ENCODE measurements at places on chromosomes 1 and 21.

DNA sequence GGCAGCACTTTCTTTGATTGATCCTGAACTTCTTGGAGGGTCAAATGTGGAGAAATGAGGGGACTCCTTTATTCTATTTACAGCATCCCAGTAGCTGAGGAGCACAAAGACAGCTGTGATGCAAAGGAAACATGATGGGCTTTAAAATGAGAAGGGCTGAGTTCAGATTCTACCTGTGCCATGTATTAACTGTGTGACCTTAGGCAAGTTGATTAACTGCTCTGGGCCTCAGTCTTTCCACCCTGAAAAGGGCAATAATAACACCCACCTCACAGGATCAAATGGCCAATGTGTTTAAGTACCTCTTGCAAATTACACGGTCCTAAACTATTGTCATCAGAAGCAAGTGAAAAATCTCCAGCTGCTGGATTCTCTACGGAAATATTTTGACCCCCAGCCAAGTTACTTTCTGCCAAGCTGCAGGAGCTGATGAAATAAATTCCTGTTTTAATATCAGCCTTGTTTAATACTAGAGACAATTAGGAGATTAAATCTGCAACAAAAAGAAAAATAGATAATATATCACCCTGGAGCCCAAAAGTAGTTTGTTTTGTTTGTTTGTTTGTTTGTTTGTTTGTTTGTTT, 15.7 kb downstream of the TMEM81 start:
- DNase-seq: peak; percentile 20

GRCh38 chr21:15557925-15558324, 171.9 kb upstream of the USP25 start:
- no peak for DNase-seq

GRCh38 chr21:42112857-42113256, 41.7 kb downstream of the UMODL1 start:
- DNase-seq: no peak

DNA sequence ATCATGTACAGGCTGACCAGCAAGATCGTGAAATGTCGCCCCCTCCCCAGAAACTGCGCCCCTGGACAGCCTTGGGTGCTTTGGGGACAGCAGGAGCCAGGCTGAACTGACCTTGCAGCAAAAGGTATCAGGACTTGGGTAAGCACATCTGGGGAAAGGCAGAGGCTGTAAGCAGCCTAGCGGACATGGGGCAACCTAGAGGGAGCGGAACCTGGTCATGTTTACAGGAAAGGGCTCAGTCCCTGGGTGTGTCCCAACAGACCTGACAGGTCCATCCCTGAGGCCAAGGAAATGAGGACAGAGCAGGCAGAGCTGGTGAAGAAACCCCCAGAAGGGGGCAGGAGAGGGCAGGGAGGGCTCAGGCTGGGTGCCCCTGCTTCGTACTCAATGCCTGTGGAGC, 3.1 kb upstream of the S100A8 start:
- DNase-seq: no peak

DNA sequence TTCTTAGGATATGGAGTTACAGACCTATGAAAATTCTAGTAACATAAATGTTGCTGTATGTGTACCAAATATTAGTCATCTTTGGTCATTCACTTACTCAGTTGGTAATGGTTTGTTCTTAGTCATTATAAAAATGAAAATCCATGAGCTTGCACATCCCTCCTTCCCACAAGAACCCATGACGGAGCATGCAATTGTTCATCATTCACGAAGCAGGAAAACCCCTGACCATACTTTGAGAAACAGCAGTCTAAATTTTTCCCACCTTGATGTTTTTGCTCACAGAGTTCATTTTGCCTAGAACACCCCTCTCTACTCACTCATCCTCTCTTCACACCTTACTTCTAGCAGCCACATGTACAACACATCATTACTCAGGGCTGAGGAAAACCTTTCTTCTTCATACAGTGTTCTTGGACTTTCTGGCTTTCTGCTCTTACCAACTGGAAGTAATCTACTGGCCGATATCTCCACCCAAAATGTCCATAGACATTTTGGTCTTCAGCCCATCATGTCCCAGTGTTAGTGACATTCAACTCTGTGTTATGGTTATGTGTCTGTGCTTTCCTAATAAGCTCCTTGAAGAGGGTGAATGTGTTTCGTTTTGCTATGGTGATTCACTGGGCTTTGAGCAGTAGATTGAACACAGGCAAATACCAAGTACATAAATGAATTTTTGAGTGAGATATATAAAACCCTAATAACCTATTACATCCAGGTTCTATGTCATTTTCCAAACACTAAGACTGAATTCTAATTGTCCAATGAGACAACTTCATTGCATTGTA, 189.9 kb downstream of the ZC3H11B start:
- DNase-seq: no peak

GRCh38 chr1:1299686-1300351, 7.9 kb downstream of the ACAP3 start:
- no peak for DNase-seq

GRCh38 chr21:27321791-27322190, 354.9 kb upstream of the ADAMTS5 start:
- no peak for DNase-seq

GRCh38 chr1:38046333-38046883, at the start of gene POU3F1:
TSS of gene POU3F1 (minus strand) at chr1:38046793. CDS start at chr1:38046743, 50 bp downstream.
- DNase-seq: no peak

- DNase-seq: no peak
Measured at GRCh38 chr1:43419627-43420425, 30.1 kb downstream of the SZT2 start.

DNA sequence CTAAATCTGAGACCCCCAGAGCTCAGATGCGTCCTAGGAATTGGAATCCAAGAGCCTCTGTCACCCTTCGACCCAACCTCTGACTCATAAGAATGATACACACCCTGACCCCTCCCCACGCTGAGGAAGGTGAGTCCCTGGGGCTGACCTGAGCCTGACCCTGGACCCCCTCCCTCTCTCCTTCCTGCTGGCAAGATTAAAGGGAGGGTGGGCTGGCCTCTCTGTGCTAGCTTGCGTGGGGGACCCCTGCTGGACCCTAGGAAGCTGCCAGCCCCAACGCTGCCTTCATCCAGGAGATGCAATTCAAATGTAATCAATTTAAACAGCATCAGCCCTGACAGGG, 627 bp downstream of the PLEKHA6 start:
- no peak for DNase-seq

GRCh38 chr1:164641353-164641730, 82.4 kb downstream of the PBX1 start:
- DNase-seq: no peak

DNA sequence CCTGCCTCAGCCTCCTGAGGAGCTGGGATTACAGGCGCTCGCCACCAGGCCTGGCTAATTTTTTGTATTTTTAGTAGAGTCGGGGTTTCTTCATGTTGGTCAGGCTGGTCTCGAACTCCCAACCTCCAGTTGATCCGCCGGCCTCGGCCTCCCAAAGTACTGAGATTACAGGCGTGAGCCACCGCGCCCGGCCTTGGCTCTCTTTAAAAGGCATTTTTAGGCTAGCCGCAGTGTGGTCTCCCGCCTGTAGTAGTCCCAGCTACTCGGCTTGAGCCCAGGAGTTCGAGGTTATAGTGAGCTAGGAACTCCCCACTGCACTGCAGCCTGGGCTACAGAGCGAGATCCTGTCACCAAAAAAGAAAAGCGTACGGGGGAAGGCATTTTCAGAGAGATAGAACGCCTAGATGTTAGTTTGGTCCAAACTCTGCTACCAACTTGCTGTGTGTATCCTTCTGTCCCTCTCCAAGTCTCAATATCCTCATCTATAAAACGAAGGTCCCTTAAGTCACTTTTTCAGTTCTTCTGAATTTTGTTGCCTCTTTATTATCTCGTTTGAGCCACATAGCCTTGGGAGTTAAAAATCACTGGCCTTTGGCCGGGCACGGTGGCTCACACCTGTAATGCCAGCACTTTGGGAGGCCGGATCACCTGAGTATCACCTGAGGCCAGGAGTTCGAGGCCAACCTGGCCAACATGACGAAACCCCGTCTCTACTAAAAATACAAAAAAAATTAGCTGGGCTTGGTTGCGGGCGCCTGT, 734 bp downstream of the MED18 start:
- DNase-seq: no peak

DNA sequence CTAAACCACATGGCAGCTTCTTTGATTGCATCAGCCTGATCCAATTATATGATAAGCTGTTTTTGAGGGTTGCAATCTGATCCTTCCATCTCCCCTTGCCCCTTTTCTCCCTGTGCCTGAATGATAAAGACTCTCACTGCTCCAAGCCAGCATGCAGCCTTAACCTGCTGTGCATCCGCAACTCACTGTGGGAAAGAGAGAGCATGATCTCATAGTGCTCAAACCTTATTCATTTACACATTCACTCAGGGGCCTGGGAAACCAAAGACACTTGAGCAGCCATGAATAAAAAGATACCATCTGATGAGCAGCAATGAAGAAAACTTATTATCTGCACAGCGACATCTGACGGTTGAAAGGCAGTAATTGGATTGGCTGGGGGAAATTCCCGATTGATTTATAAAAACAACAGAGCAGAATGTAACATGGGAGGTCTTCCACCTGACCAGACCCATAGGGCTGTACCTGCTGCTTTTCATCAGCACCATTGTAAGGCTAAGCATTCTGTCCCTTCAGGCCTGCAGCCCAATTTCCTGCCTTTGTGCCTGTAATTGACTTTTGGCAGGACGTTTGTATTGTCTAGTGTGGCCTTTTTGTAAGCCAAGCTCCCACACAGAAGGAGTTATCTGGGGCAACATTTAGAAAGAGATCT, 62.5 kb downstream of the KIAA0040 start:
- DNase-seq: no peak

DNA sequence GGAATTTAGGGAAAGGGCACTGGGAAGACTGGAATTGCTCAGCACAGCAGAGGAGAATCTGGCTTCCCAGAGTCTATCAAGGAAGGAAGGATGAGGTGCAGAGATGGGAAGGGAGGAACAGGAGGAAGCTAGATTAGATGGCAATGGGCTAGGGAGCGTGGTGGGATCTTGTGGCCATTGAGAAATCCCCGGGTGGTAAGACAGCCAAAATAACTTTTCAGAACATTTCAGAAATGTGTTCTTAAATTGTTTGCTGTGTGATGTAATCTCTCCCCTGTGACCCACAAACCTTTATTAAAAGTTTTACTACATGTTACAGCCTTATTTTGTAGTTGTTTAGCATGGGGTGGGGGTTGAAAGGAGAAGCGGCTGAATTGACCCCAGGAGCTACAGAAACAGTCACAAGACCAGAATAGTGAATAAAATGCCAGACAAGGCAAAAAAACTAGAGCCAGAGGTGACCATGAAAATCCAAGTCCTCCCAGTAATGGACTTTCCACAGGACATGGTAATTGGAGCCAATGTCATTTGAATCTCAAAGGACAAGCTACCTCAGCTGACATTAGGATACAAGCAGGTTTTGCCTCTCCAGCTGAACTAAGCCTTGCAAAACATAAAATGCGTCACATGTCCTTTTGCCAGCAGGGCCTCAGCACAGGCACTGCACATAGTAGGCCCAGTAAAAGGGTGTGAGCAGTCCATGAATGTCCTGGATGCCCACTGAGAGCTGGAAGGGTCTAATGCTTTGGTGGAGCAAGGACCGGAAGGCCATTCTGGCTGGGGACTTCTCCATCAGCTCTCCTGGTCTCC, 980 bp upstream of the AHCYL1 start:
- DNase-seq: no peak

DNA sequence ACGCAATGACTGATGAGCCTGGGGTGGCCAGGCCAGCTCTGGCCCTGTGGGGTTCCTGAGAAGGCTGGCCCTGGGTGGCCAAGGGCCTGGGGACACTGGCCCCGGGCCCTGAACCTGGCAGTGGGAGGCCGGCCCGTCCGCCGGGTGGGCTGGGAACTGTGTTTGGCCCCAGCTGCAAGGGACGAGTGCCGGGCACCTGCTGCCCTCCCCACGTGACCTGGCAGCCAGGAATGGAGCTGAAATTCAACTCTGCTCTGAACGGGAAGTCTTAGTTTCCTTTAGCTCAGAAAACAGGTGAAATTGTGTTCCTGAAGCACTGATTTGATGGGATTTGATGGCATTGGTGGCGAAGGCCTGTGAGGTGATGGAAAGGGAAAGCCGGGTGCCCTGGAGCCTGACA, 8.2 kb upstream of the TTLL10 start:
- DNase-seq: no peak

GRCh38 chr1:19799230-19800075, at the start of gene TMCO4:
TSS of gene TMCO4 (minus strand) at chr1:19799916. CDS start at chr1:19780758, 19,158 bp downstream.
- no peak for DNase-seq

DNA sequence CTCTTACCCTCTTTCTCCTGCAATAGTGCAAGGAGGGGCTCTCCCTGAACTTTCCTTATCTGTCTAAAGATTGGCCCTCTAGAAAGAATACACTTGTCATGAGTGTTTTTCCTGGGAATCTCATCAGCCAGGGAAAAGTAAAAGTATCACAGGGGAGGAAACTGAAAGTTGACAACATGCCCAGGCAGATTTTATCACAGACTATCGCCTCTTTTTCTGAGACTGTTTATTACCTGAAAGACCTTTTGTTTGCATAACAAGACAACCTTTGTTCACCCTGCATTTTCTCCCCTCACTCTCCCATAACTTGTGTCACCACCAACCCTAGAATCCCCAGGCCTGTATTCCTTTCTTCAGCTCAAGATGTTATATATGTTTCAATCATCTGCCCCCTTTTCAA, 794.7 kb upstream of the ADAMTS5 start:
- DNase-seq: no peak

- no peak for DNase-seq
Measured at GRCh38 chr1:225880222-225880588, 2.0 kb downstream of the TMEM63A start.

DNA sequence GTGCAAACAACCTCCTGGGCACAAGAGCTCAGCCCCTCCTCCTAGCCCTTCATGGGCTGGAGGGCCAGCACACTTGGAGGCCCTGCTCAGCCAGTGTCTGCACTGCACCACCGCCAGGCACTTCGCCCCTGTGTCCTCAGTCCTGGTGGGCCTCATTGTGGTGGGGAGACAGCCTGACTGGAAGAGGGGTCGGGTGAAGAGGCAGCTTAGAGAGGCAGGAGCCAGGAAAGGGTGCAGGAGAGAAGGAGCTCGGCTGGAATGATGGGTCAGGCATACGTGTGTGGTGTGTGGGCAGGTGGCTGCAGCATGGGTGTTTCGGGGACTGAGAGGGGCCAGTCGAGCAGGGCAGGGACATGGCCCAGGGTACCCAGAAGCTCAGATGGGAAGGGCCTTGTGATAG, 4.1 kb downstream of the WNT3A start:
- DNase-seq: no peak

GRCh38 chr1:155081472-155082300, 3.0 kb downstream of the EFNA3 start:
- no peak for DNase-seq

- no peak for DNase-seq
Measured at GRCh38 chr1:23448846-23449245, 24.3 kb upstream of the TCEA3 start.

GRCh38 chr1:53259932-53260331, 21.6 kb upstream of the MAGOH start:
- DNase-seq: no peak

- no peak for DNase-seq
Measured at GRCh38 chr1:247291161-247291560, 35.3 kb downstream of the VN1R5 start.

GRCh38 chr1:11596295-11596694, 57.9 kb downstream of the FBXO2 start:
- DNase-seq: no peak
